ENCODE measurements at places on chromosomes 7 and 10. TPM values are rescaled to one million over a fixed set of nuclear protein-coding genes. Genes with fewer than 3 reads are reported as not detected.

Gene IDI2
- not detected for total RNA-seq

Gene GRK5
- 2.4 TPM for total RNA-seq

DNA sequence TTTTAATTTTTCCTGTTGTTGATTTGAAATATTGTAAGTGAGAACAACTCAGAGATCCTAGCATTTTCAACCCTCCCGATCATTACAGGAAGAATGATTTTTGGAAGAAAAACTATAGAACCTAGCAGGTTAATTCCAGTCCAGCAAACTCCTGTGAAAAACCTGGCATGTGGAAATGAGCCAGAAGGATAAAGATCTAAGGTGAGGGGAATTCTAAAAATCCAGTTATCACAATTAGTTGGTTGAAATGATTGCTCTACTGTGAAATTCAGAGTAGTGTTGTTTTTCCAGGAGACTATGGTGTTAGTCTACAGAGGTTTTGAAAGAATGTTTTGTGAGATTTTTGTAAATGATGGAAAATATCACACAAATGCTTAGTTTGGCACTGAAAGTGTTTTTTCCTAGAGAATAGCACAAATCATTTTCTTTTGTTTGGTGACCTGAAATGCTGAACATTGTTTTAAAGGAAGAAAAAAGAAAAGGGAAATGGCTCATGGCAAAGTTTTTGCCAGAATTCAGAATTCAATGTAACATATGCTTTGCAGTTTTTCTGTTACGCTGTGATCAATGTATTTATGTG, 152.4 kb upstream of the SLC26A5 start:
- no peaks in the 10 kb centered on the region for H3K36me3 ChIP-seq
- no peaks in the 10 kb centered on the region for H3K4me1 ChIP-seq
- no peak overlapping the region for H3K27ac ChIP-seq
- no peak for DNase-seq
- no peaks in the 10 kb centered on the region for H3K27me3 ChIP-seq

- peaks cover 13% of the 10 kb centered on the region for H3K4me1 ChIP-seq
- H3K27me3 ChIP-seq: no peaks in the 10 kb centered on the region
- H3K27ac ChIP-seq: peak overlapping the region; percentile 66
- H3K36me3 ChIP-seq: no peaks in the 10 kb centered on the region
Measured at GRCh38 chr7:73828107-73828803, 2.5 kb upstream of the CLDN4 start.

DNA sequence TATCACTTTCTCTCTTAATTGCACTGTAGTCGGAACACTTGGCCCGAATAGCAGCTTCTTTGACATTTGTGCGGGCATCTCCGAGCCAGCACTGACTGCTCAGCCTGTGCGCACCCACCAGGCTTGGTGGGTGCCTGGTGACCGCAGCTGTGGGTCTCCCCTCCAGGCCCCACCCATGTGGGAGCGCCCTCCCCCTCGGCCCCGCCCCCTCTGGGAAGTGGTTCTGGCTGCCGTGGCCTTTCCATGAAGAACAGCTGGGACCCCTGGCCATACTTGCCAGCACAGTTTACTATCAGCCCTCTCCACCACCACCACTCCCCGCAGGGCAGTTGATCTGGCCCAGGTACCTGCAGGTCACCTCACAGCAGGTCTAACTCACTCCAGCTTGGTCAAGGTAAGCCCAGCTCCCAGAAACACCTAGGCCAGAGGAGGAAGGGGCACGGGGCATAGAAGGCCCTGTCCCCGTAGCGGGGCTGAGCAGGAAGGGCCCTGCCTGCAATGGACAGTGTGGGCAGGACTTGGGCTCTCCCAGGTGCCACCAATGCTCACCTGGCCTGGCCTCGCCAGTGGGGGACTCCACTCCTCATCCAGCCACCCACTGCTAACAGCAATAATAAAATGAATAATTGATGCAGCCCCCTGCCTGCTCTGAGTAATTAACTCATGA, 5.8 kb downstream of the RASGEF1A start:
- no peaks in the 10 kb centered on the region for H3K36me3 ChIP-seq
- no peaks in the 10 kb centered on the region for H3K27me3 ChIP-seq
- no peak overlapping the region for H3K4me3 ChIP-seq
- H3K4me1 ChIP-seq: peaks cover 15% of the 10 kb centered on the region
- DNase-seq: no peak

DNA sequence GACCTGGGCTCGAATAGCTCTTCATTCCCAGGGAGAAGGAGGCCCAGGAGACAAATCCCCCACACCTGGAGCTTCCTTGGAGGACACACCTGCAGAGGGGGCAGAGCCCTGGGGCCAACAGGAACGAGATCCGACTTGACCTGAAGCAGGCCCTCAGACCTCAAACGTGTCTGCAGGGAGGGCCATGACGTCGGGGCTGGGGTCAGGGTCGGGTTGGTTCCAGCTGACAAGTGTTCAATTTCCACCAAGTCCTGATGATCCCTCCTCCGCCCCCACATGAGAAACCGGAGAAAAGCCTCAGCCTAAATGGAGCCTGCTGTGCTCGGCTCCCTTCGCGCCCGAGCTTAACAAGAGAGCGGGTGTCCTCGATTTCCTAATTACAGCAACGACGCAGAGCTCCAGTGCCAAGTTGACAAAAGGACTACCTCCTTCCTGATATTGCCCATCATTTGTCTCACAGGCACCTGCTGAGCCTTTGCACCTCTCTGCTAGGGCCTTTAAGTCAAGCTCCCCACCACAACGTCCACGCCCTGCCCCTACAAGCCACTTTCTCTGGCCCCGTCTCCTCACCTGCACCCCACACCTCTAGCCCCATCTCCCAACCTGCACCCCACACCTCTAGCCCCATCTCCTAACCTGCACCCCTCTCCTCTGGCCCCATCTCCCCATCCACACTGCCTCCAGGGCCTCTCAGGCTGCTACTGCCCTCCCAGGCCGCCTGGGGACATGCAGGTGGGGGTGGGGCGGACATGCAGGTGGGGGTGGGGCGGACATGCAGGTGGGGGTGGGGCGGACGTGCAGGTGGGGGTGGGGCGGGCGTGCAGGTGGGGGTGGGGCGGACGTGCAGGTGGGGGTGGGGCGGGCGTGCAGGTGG, 519.4 kb downstream of the GLRX3 start:
- DNase-seq: no peak
- no peaks in the 10 kb centered on the region for H3K36me3 ChIP-seq
- no peaks in the 10 kb centered on the region for H3K27me3 ChIP-seq

- H3K27me3 ChIP-seq: no peaks in the 10 kb centered on the region
- no peak for DNase-seq
- peaks cover 5% of the 10 kb centered on the region for H3K4me1 ChIP-seq
- H3K27ac ChIP-seq: peak overlapping the region; percentile 61
- H3K4me3 ChIP-seq: no peak overlapping the region
Measured at GRCh38 chr7:17599733-17600339, 301.4 kb downstream of the AHR start.

DNA sequence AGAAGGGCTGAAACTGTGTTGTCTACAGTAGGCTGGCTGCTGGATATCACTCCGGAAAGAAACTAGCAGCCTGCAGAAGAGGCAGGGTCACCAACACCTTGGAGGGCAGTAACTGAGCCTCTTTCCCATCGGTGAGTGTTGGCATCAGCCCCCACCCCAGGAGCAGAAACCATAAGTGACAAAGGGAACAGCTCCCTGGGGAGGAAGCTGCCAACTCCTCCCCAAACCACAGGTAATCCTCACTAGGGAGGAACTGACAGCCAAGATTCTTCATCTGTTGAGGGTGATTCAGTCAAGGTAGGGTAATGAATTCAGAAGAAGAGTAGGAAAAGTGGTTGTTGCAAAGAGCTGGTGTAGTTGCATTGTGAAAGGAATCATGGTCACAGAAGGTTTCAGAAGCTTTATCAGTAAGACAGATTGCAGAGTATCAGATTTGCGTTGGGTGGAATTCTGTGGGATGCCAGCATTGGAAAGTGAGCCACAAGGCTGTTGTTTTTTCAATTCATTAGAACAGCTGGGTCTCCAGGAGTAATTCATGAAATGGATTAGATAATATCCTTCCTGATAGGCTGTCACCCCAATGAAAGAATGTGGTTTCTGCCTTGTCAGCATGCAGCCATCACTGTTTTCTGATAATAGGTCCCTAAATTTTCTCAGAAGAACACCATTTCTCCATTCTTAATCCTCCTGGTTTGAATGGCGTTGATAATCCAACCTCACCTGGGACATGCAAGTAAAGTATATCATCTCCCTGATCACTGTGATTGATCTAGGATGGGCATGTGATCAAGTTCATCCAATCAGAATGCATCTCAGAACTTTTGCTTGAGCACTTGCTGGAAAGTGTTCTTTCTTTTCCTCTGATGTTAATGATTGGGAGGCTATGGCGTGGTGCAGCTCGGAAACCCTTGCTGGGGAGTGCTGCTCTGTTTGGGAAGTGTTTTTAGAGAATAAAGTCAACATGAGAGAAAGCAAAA, 75.0 kb upstream of the CTBP2 start:
- H3K4me1 ChIP-seq: no peaks in the 10 kb centered on the region
- H3K4me3 ChIP-seq: no peak overlapping the region
- no peaks in the 10 kb centered on the region for H3K27me3 ChIP-seq
- no peaks in the 10 kb centered on the region for H3K36me3 ChIP-seq
- no peak for DNase-seq
- no peak overlapping the region for H3K27ac ChIP-seq

Data from esophagus squamous epithelium (tissue), 5 donors.